Testis (tissue), 5 donors: ENCODE measurements at places on chromosomes 4 and X.

GRCh38 chr4:20658456-20658855 is 41.8 kb upstream of the PACRGL start:
- no peak overlapping the region for H3K4me3 ChIP-seq
- no peaks in the 10 kb centered on the region for H3K4me1 ChIP-seq
- DNase-seq = no peak
- no peak overlapping the region for H3K27ac ChIP-seq

DNA sequence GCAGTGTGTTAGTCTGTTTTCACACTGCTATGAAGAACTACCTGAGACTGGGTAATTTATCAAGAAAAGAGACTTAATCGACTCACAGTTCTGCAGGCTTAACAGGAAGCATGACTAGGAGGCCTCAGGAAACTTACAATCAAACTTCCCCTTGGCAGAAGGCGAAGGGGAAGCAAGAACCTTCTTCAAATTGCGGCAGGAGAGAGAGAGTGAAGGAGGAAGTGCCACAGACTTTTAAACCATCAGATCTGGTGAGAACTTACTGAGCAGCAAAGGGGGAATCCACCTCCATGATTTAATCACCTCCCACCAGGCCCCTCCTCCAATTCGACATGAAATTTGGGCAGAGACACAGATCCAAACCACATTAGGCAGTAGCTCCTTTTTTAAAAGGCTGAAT is 59.2 kb upstream of the LEF1 start:
- H3K27ac ChIP-seq = no peak overlapping the region
- H3K27me3 ChIP-seq = no peaks in the 10 kb centered on the region
- H3K4me1 ChIP-seq = no peaks in the 10 kb centered on the region
- DNase-seq = no peak
- no peak overlapping the region for H3K4me3 ChIP-seq

GRCh38 chr4:98283219-98284189 is 22.3 kb downstream of the RAP1GDS1 start:
- DNase-seq = no peak
- H3K27ac ChIP-seq = no peak overlapping the region
- no peaks in the 10 kb centered on the region for H3K4me1 ChIP-seq
- no peaks in the 10 kb centered on the region for H3K27me3 ChIP-seq
- H3K4me3 ChIP-seq = no peak overlapping the region

DNA sequence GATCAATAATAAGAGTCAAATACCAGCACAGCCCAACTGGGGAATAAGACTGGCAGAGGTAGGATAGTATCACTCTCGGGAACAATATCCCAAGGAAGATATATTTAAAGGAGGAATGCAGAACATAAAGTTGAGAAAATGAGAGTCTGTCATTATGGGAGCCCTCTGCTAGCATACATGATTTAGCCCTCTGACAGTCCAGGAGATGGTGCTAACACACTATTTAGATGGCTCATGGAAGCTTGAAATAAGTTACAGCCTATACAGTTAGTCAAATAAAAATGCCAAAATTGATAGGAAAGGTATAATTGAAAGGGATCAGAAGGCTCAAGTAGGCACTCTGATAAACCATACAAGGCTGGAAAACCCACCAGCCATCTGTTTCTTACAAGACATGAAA is 201.0 kb upstream of the NEIL3 start:
- H3K36me3 ChIP-seq = no peaks in the 10 kb centered on the region
- H3K27ac ChIP-seq = no peak overlapping the region
- no peak for DNase-seq
- H3K27me3 ChIP-seq = no peaks in the 10 kb centered on the region
- no peak overlapping the region for H3K4me3 ChIP-seq

GRCh38 chr4:76802236-76803021 is 95.5 kb downstream of the SOWAHB start:
- no peaks in the 10 kb centered on the region for H3K36me3 ChIP-seq
- H3K27ac ChIP-seq = no peak overlapping the region
- H3K4me3 ChIP-seq = peak overlapping the region; percentile 39

- no peaks in the 10 kb centered on the region for H3K27me3 ChIP-seq
- DNase-seq = no peak
- H3K27ac ChIP-seq = no peak overlapping the region
- no peaks in the 10 kb centered on the region for H3K4me1 ChIP-seq
- no peak overlapping the region for H3K4me3 ChIP-seq
These were observed 79.6 kb downstream of the COMMD8 start for GRCh38 chr4:47383829-47384427.

GRCh38 chr4:186651181-186651603 is 72.5 kb downstream of the FAT1 start:
- H3K27ac ChIP-seq = no peak overlapping the region
- H3K4me3 ChIP-seq = no peak overlapping the region
- no peak for DNase-seq
- no peaks in the 10 kb centered on the region for H3K27me3 ChIP-seq
- H3K36me3 ChIP-seq = no peaks in the 10 kb centered on the region

GRCh38 chrX:125132274-125132673 is 187.4 kb upstream of the TEX13C start:
- no peak for DNase-seq
- no peak overlapping the region for H3K4me3 ChIP-seq
- no peaks in the 10 kb centered on the region for H3K27me3 ChIP-seq
- no peaks in the 10 kb centered on the region for H3K36me3 ChIP-seq
- no peak overlapping the region for H3K27ac ChIP-seq

- no peak overlapping the region for H3K4me3 ChIP-seq
- H3K27me3 ChIP-seq = no peaks in the 10 kb centered on the region
- H3K27ac ChIP-seq = no peak overlapping the region
- no peaks in the 10 kb centered on the region for H3K36me3 ChIP-seq
- no peaks in the 10 kb centered on the region for H3K4me1 ChIP-seq
- no peak for DNase-seq
These were observed 33.4 kb upstream of the FAM47B start for GRCh38 chrX:34909151-34909550.

DNA sequence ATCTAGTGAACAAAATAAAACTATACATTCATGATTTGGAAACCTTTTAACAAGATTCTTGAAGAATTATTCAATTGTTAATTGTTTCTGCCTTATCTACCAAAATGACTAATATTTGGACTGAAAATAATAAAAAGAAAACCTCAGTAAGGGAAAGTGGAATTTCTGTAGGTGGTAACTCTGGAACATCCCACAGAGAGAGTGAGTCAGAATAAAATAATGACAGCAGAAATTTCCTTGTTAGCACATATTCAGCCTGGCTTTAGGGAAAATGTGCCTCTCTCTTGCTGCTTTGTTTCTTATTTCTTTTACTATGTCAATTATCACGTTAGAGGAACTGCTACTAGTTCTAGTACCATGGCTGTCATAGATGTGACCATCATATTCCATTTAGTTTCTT is 421.5 kb upstream of the GNPDA2 start:
- H3K27me3 ChIP-seq = no peaks in the 10 kb centered on the region
- H3K4me3 ChIP-seq = no peak overlapping the region
- no peaks in the 10 kb centered on the region for H3K4me1 ChIP-seq

DNA sequence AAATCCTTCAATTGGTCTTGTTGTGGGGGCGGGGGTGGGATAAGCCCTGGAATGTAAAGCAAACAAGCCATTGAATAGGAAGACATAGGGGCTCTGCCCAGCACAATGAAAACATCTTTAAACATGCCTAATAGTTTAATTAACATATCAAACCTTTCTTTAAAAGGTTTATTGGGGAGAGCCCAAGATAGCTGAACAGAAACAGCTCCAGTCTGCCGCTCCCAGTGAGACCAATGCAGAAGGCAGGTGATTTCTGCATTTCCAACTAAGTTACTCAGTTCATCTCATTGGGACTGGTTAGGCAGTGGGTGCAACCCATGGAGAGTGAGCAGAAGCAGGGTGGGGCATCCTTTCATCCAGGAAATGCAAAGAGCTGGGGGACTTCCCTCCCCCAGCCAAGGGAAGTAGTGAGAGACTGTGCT is 327.2 kb upstream of the CNKSR2 start:
- no peaks in the 10 kb centered on the region for H3K4me1 ChIP-seq
- H3K27me3 ChIP-seq = no peaks in the 10 kb centered on the region
- no peaks in the 10 kb centered on the region for H3K36me3 ChIP-seq
- H3K27ac ChIP-seq = no peak overlapping the region
- no peak overlapping the region for H3K4me3 ChIP-seq

DNA sequence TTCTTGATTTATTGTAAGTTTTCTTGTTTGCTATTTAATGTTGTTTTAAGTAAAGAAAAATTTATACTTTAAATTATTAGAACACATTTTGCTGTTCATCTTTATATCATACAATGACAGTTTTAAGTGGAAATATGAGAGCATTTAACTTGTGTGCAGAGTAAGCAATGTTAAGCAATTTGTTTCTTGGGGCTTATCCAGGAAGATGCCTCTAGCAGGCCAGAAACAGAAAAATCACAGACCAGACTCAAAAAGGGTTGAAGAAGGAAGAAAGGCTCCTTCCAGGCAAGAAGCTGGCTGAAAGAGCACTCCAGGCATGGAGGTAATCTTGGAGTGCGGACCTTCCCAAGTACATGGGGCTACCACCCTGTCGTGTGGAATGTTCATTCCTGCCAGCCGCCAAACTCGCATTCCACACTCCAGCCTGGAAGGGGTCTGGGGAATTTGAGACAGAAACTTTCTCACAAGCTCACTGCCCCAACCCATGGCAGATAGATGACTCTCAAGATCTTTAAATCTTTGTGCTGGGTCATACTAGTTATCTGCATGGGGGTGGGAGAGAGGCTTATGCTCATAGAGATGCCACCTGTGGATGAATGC is 1521.3 kb upstream of the AGA start:
- DNase-seq = no peak
- H3K27me3 ChIP-seq = no peaks in the 10 kb centered on the region

DNA sequence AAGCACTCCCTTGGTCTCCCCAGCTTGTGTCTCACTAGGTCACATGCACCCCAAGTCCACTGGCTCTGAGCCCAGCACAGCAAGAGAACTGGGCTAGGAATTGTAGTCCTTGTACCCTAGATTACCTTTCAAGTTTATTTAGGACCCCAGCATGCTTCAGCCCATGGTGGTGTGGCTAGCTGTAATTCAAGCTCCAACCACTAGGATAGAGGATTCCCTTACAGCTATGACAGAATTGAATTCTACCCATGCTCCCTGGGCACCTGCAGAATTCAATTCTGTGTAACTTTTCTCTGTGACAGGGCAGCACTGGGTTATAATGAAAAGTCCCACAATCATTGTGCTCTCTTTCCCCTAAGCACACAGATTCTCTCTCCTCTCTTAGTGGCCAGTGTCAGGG is 253.8 kb upstream of the DMD start:
- no peaks in the 10 kb centered on the region for H3K36me3 ChIP-seq
- H3K4me1 ChIP-seq = no peaks in the 10 kb centered on the region
- H3K4me3 ChIP-seq = no peak overlapping the region
- no peak for DNase-seq
